Stimulated activated CD4-positive, alpha-beta T cell treated with anti-CD3 and anti-CD28 coated beads, Interleukin-1b, Interleukin-23, amount 100 ng/mL, for 24 hours (primary cell): ENCODE measurements at places on chromosomes 3 and 15.
A peak's percentile ranks its signal among the peaks of the same experiment; 100 is the strongest.

DNA sequence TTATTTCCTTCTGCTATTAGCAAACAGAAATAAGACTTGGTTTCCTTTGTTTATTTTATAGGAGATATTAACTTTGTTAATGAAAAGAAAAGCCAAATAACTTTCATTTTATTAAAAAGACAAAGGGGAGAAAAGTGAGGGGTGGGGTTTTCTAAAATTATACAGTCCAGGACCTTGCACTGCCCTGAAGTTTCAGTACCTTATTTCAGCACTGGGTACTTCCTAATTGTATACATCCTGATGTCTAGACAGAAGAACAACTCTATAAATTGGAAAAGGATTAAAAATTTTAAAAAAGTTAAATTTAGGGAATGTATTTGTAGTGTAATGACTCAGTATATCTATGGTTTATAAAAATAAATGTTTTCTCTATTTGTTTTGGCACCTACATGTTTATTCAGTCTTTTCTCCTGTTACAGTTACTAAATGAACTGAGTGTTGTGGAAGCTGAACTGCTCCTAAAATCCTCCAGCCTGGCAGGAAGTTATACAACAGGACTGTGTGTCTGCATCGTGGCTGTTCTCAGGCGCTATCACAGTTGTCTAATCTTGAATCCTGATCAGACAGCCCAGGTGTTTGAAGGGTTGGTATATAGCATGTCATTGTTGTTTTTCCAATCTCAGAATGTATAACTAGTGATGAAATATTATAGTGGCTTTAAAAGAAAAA is 27.6 kb upstream of the P2RY13 start:
- DNase-seq = no peak

DNA sequence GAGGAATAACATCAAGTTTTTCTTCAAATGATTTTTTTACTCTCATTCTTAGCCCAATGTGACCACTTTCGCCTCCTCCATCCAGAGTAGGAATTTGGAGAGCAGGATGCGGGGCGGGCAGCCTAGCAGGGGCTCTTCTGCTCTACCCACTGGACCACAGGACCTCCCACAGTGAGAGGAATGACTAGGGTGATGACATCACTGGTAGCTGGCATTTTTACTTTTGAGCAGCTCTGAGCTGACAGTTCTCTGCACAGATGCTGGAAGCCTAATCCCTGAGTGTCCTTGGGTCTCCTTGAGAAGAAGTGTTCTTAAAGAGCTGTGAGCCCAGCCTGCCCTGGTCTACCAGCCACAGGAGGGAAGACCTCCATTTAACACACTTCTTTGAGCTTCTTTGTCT is 1.4 kb upstream of the HCN4 start:
- no peak for DNase-seq

DNA sequence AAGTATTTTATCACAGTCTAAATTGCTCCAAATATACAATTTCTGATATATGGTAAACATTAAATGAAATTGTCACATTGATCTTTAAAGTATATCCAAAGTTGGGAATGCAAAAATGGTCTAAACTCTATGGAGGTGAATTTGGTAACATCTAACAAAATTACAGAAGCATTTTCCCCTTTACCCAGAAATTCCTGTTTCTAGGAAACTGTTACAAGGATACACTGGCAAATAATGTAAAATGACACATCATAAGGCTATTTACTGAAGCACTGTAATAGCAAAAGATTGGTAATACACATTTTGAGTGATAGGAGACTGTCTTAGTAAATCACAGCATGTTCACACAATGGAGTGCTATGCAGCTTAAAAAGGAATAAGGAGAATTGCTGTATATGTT is 50.0 kb upstream of the SLCO2A1 start:
- no peak for DNase-seq

DNA sequence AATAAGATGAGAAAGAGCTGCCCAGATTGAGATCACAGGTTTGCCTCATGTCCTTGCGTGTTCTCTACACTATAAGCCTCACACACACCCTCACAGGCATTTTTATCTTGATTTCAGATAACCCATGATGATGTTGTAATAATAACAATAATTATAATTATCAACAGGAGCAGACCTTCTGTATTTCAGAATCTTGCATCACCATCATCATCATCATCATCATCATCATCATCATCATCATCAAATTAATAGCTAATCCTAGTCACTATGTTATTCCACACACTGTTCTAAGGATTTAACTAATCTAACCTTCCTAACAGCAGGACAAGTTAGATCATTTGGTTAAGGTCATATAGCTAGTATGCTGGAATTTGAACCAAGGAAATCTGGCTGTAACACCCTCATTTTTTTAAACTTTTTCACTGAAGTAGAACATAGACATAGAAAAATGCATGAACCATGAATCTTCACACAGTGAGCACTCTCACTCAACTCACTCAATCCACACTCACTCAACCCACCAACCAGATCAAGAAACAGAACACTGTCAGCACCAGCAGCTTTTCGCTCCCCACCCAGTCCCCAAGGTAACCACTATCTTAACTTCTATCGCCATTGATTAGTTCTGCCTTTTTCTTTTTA is 1.8 kb upstream of the SH2D7 start:
- DNase-seq = no peak

- DNase-seq = no peak
Measured at GRCh38 chr3:166569589-166569988, 732.4 kb upstream of the BCHE start.

DNA sequence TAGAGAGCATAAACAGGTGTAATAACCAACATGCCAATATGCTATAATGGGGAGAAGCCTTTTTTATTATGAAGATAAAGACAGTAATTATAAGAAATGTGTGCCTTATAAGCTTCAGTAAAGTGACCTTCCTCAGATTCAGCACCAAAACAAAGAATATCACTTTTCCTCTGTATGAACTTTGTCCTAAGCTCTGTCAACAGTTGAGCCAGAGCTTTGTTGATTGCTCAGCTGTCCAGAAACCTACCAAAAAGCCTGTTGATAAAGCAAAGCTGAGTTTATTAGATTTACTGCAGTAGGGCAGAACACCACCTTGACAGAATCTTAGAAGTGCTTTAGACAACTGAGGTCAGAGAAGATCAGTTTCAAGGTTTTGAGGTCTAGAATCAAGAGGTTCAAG is 635.3 kb downstream of the EDEM1 start:
- no peak for DNase-seq

DNA sequence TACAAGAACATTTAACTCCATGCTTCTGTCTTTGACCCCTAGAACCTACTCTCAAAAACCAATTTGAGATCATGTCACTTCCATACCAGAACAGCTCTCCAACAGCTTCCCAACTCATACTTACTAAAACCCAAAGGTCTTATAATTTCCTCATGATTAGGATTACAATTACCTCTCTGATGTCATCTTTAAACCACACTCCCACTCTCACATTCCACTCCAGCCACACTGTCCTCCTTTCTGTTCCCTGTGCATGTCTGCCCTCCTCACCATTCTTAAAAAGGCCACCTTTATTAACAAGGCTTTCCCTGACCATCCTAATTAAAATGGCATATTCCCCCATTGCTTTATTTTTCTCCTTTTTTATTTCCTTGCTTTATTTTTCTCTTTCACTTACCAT is 18.9 kb downstream of the PHC3 start:
- DNase-seq = no peak

GRCh38 chr15:59222906-59223550 is 16.4 kb downstream of the LDHAL6B start:
- DNase-seq = no peak

DNA sequence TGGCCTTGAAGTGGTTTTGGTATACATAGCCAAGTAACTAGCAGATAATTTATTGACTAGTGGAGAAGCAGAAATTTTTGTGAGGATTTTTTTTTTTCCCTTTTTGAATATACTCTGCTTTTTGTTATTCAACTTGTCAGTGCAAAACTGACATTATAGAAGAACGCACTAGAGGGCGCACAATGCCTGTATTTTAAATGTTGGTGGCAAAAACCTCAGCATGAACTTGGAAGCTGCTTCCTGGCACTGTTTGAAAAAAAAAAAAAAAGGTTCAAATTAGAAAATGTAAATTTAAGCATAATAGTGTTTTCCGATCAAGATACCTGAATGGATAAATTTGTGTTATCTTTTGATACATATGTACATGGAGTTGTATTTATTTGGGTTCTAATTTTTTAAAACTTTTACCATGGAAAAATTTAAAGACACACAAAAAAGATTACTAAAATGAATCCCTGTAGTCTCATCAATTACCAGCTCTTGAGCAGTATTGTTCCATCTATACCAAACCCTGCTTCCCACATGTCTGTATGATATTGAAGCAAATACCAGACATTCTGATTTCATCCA is 56.0 kb downstream of the SLC25A26 start:
- peak; percentile 38 for DNase-seq

DNA sequence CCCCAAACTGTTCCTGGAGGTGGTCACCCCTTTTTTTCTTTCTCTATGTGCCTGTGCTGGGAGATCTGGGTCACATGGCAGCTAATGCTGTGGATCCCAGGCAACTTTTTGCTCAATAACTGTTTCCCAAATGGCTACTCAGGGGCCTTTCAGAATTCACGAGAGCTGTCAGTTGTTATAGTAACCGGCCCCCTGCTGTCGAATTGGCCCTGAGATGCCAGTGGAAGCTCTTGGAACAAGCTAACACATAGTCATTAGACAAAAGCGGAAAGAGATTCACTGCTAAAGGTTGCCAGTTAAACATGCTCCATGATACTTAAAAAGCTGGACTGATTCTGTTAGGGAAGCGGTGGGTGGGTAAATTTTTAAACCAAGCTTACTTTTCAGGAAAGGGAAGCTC is 144.1 kb downstream of the FEZF2 start:
- DNase-seq = no peak

DNA sequence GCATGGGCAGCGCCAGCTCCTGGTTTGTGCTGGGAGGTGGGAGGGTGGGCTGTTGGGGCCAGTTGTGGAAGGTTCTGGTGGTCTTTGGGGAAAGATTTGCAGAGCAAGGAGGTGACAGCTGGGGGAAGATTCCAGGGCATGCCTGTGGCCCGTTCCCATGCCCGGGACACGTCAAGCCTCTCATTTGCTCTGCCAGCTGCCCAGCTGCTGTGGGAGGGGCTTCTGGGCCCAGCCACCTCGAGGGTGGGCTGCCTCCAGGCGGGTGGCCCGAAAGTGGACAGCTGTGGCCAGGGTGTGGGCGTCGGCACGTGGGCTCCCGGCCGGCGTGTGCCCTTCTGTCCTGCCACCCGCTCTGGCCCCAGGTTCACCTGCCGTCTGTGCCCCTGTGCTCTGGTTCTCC is 17.2 kb downstream of the PLXNA1 start:
- no peak for DNase-seq

DNA sequence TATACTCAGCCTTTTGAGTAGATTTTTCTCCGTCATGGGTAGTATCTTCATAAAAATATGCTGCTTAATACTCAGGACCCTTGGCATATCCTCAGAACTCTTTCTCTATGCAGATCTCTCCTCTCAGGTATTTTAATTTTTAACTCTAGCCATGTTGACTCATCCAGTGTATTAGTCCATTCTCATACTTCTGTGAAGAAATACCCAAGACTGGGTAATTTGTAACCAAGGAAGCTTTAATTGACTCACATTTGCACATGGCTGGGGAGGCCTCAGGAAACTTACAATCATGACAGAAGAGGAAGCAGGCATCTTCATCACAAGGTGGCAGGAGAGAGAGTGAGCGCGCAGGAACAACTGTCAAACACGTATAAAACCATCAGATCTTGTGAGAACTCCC is 129.3 kb upstream of the CD96 start:
- DNase-seq = no peak

GRCh38 chr15:62823561-62823960 is 219.0 kb upstream of the TPM1 start:
- no peak for DNase-seq

DNA sequence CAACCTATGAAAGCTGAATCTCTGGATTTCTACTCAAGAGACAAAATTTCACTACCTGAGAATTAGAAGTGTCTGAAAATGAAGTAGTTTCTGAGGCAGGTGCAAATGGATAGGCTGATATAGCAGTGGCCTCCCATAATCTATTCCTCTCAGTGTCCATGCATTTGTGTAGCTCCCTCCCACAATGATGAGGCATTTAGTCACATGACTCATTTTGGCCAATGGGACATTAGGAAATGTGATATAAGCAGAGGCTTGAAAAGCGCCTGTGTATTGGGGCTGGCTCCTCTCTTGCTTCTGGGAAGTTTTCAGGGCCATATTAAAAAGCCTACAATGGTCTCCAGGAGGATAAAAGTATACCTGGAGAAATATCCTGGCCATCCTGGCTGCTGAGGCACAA is 79.7 kb upstream of the MRPL3 start:
- DNase-seq = no peak

DNA sequence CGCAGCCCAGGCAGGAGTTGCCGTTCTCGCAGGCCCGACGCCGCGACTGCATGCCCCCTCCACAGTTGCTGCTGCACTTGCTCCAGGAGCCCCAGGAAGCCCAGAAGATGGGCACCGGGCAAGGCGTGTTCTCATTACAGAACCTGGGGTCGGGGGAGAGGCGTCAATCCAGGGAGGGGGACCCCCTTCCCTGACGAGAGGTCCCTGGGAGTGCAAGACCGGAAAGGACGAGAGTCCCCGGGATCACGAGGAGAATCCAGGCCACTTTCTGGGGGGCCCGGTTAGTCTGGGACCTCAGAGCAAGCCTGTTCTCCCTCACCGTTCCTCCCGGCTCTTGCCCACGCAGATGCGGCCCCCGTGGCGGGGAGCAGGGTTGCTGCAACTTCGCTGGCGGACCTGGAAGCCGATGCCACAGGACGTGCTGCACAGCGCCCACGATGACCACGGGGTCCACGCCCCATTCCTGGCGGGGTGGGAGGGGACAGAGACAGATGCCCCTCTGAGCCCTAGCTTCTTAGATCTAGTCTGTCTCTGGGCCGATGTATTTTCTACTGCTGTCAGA is 113.9 kb downstream of the SEMA5B start:
- no peak for DNase-seq

DNA sequence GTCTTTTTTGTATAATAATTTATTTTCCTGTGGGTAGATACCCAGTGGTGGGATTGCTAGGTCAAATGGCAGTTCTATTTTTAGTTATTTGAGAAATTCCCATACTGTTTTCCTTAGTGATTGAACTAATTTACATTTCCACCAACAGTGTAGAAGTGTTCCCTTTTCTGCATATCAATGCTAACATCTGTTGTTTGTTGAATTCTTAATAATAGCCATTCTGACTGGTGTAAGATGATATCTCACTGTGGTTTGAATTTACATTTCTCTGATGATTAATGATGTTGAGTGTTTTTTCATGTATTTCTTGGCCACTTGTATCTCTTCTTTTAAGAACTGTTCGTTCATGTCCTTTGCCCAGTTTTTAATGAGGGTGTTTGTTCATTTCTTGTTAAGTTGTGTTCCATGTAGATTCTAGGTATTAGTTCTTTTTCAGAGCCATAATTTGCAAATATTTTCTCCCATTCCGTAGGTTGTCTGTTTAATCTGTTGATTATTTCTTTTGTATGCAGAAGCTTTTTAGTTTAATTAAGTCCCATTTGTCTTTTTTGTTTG is 713.3 kb upstream of the EPHA6 start:
- DNase-seq = no peak

DNA sequence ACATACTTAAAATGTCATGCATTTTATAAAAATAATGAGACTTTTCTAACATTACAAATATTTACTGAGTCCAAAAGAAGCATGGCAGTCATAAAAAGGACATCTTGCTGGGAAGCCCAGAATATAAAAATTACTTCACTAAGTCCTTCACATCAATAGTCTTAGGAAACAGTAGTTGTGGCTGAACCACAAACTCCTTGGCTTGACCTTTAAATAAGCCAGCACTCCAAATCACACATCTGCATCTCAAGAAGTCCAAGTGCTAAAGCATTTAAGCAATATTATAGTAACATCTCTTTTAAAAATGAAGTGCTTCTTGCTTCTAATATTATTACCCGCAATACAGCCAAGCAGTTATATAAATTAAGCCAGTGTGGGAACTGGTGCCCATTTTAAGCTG is 8.8 kb downstream of the CCNL1 start:
- no peak for DNase-seq
